ENCODE measurements at places on chromosomes 5 and 9.

DNA sequence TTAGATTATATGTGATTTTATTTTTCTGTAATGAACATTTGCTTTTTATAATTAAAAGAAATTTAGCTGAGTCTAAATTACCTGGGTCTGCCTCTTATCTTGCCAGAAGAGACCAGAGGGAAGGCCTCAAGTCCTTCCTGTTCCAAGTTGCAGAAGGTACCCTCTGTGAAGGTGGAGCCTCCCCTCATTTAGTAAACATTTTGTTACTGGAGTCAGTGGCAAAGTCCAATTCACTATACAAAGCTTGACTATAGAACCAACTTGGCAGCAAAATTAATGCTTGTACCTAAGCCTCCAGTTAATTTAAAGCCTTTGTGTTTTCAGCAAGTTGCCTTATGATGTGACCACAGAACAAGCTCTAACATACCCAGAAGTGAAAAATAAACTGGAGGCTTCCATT lies 42.8 kb upstream of the F2R start:
- DNase-seq, result no peak

- no peak for DNase-seq
These were observed 6.6 kb upstream of the SUB1 start for GRCh38 chr5:32578764-32579163.

DNA sequence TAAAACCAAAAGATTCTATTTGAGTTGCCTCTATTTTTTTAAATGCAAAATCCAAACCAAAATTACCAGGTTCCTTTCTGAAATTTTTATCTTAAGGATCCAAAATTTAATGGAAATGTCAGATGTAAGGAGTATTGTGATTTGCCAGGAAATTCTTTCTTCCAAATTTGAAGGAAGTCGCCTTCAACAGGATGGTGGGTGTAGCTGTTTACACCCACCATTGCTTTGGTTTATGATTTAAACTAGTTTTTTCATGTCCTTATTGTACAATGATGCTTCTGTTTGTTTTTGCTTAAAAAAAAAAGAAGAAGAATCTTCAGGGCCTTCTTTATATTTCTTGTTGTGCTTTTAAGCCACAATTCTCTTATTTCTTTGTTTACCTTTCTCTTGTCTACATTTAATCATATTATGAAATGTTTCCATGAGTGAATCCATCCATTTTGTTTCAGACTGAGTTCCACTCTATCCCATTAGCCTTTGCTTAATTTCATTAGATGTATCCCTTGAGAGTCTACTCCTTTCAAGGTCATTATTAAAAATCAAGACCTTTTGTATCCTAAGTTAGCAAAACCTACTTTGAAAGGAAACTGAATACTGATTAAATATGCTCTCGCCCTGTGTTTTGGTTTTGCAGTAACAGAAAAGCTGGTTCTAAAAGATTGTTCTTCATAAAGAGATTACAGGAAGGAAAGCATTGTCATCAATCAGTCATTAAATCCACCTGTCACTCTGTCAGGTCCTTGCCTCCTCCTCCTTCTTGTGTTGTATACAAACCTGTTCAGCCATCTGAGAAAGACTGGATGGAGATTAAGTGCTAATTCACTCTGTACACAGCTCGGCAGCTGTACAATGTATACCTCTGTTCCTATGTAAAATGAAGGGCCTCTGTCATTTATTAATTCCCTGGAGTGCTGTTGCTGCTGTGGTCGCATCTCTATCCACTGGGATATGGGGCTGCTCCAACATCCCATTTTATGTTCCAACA lies 45.5 kb upstream of the SLC2A8 start:
- DNase-seq, result no peak

- DNase-seq, result no peak
These were observed 150.1 kb downstream of the BNC2 start for GRCh38 chr9:16720386-16720785.

DNA sequence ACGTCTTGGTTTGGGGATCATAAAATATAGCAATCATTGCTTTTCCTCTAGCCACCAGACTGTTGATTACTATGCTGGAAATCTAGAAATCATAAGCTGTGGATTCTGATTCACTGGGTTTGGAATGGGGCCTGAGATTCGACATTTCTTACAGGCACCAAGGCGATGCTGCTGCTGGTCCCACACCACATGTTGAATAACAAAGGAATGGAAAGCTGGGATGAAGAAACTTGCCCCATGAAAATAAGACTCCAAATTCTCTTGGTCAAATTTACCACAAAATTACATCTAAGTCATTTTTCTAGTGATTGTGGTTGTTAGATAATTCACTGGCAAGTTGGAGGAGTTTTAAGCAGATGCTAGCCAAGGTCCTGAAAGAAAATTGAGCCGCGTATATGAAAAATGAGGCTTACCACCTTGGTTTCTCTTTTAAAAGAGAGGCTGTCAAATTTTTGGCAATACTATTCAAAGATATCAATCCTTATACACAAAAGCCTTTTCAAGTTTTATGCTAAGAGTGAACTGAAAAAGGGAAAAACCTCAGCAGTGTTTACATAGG lies 23.0 kb upstream of the MEIKIN start:
- DNase-seq, result no peak

- DNase-seq, result no peak
These were observed 22.3 kb upstream of the TLR4 start for GRCh38 chr9:117681888-117682287.

GRCh38 chr9:93198117-93198837 lies 14.3 kb downstream of the WNK2 start:
- DNase-seq, result no peak

- DNase-seq, result no peak
These were observed 4.6 kb upstream of the DND1 start for GRCh38 chr5:140677947-140678346.

DNA sequence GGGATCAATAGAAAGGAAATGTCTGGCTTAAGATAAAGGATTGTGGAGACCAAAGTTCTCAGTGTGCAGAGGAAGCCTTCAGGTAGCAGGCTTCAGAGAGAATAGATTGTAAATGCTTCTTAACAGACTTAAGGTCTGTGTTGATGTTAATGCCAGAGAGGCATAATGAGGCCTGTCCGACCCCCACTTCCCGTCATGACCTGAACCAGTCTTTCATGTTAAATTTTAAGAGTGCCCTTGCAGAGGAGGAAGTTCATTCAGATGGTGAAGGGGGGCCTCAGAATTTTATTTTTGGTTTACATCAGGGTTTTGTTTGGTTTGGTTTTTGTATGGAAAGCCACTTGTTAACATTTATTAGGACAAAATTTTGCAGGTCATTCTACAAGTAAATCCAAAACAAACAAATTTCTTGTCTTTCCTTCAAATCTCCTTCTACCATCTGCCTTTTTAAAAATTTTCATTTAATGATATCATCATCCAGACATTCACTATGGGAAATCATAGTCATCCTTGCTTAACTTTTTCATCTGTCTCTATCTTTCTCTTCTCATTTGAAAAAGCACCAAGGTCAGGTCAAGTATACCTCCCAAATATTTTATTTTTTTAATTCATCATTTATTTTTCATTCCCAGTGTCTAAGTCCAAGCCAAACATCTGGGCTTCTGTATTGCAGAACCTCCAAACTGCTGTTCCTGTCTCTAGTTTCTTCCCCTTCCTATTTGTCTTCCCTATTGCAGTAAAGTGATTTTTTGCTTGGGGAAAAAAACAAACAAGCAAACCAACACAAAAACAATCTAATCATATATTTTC lies 6.9 kb upstream of the ABCA1 start:
- DNase-seq, result peak; percentile 35

GRCh38 chr9:117719161-117719920 lies 15.1 kb downstream of the TLR4 start:
- DNase-seq, result peak; percentile 36

DNA sequence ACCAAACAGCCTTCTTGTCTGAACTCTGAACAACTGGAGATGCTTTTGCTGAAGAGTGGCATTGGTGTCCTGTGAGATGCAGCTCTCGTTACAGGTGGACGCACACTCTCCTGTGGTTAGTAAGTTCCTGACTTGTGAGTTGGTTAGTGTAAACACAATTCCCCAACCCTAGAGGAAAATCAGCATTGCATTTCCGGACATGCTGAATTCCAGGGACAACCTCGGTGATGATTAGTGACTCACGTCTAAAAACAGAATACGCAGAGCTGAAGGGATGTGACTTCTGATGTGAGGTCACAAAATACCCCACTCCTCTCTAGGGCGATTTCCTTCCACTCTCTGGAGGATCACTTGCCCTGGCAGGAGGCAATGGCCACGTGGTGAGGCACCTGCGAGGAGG lies 5.0 kb downstream of the OR2V2 start:
- DNase-seq, result no peak

- no peak for DNase-seq
These were observed 41.0 kb downstream of the NEK6 start for GRCh38 chr9:124298646-124299235.

GRCh38 chr9:14306672-14307660 lies 7.0 kb downstream of the NFIB start:
- no peak for DNase-seq

- no peak for DNase-seq
These were observed 51.2 kb downstream of the SGCD start for GRCh38 chr5:156378159-156378558.

DNA sequence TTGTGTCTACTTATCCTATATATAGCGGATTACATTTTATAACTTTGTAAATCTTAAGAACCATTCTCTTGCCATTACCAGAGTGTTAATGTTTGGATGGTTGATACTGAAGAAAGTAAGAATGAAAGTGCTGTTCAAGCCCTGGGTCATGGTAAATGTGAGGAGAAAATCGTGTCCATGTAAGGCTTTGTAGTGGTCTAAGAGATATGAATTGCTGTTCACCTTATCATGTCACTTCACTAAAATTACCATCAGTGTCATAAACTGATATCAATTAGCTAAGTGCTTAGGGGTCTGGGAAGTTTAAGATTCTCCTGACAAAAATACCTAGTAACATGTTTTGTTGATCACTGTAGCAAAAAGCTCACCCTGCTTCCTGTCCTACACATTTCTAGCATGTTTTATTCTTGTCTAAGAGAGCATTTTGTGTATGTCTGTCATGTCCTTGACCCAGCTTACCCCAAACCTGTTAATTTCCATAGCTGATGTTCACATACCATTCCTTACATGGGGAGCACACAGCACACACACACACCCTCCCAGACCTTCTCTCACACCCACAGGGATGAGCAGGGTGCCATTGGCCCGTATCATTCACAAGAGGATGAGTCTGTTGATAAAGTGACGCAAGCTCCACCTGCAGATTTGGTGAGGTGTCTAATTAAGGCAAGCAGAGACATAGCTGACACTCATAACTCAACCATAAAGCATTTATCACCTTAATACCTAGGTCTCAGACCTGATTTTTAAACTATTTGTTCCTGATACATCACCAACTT lies 125.1 kb upstream of the PAM start:
- no peak for DNase-seq

DNA sequence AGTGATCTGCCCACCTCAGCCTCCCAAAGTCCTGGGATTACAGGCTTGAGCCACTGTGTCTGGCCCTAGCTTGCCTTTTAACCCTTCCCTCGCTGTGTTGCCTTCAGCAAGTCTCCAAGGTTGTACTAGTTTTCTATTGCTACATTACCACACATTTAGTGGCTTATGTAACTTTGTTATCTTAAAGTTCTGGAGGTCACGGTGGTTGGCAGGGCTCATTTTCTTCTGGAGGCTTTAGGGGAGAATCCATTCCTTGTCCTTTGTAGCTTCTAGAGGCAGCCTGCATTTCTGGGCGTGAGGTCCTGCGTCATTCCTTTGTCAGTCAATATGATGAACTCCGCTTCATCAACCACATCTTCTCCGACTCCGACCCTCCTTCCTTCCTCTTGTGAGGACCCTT lies 2.9 kb upstream of the PRRC2B start:
- DNase-seq, result no peak

GRCh38 chr5:108420158-108420557 lies 38.3 kb upstream of the FBXL17 start:
- no peak for DNase-seq

DNA sequence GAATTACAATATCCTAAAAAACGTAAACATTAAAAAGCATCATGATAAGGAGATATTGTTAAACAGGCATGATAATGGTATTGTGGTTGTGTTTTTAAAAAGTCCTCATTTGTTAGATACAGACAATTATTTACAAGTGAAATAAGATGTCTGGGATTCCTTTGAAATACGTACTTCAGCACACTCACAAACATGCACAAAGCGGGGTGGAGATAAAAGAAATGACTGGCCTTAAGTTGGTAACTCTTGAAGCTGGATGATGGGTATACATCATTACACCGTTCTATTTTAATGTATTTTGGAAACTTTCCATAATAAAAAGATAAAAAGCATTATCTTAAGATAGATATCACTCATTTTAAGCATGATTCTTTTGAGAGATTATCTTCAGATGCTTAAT lies 1.0 kb downstream of the FAM200C start:
- no peak for DNase-seq

- DNase-seq, result no peak
These were observed 96.5 kb upstream of the PHYKPL start for GRCh38 chr5:178328826-178329730.

DNA sequence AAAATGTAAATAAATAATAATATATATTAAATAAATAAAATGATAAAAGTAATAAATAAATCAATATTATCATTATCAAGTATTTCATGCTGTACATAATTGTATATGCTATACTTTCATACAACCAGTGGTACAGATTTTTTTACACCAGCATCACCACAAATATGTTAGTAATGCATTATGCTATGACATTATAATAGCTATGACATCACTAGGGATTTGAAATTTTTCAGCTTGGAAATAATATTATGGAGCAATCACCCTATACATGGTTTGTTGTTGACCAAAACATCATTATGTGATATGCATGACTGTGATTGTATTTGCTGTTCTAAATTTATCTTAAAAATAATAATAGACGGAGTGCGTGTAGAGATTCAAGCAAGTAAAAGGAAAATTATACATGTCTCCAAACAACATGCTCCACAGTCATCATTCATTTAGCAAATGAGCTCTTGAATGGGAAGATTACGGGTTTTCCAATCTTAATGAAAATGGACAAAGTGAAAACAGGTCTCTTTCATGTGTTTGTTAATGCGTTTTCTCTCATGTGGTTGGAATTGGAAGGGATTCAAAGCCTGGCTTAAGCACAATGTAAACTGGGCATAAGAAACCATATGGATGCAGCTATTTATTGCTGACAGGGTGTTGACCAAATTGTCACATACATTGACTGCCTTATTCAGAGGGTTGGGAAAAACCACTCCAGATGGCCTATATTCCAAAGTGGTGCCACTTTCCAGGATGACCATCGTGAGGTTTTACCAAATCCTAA lies 643.0 kb upstream of the RGMB start:
- no peak for DNase-seq

DNA sequence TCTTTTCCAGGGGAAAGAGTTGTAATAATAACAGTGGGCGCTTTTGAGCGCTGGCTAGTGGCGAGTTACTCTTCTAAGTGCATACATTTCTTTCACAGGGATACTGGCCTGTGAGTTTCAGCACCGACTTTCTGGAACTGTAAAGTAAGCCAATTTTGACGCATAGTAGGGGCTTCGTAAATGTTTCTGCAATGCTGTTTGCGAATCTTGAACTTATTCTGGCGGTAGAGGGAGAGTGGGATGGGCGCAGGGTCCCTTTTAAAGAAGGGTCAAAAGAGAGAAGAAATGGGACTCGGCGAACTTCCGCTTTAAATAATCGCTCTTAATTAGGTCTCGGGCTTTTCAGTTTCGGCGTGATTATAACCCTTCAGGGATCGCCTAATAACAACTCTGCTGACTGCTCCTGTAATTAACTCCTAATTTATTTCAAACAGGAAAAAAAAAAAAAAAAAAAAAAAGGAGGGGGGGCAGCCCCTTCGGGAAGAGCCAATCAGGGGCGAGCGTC lies 351 bp upstream of the MSX2 start:
- no peak for DNase-seq
